ENCODE measurements at places on chromosomes 12 and 14. TPM values are rescaled to one million over a fixed set of nuclear protein-coding genes. Genes with fewer than 3 reads are reported as not detected.
A peak's percentile ranks its signal among the peaks of the same experiment; 100 is the strongest.

The ACVRL1 gene
- total RNA-seq: 17.1 TPM

The PLXNC1 gene
- 13.0 TPM for total RNA-seq

- no peak overlapping the region for H3K27ac ChIP-seq
- no peaks in the 10 kb centered on the region for H3K36me3 ChIP-seq
- no peak for DNase-seq
- H3K27me3 ChIP-seq: no peaks in the 10 kb centered on the region
These were observed 140.1 kb upstream of the CPM start for GRCh38 chr12:69073035-69073434.

- no peaks in the 10 kb centered on the region for H3K36me3 ChIP-seq
- no peak for DNase-seq
- H3K27me3 ChIP-seq: no peaks in the 10 kb centered on the region
- no peak overlapping the region for H3K27ac ChIP-seq
These were observed 3.7 kb downstream of the GPR132 start for GRCh38 chr14:105061428-105062047.

- DNase-seq: peak; percentile 60
- H3K36me3 ChIP-seq: no peaks in the 10 kb centered on the region
- no peaks in the 10 kb centered on the region for H3K27me3 ChIP-seq
- H3K4me1 ChIP-seq: peaks cover 3% of the 10 kb centered on the region
These were observed 12.9 kb upstream of the CALM1 start for GRCh38 chr14:90383731-90384542.
